Left ventricle myocardium inferior (tissue), 1 donor: ENCODE measurements at places on chromosomes 7 and 10.

DNA sequence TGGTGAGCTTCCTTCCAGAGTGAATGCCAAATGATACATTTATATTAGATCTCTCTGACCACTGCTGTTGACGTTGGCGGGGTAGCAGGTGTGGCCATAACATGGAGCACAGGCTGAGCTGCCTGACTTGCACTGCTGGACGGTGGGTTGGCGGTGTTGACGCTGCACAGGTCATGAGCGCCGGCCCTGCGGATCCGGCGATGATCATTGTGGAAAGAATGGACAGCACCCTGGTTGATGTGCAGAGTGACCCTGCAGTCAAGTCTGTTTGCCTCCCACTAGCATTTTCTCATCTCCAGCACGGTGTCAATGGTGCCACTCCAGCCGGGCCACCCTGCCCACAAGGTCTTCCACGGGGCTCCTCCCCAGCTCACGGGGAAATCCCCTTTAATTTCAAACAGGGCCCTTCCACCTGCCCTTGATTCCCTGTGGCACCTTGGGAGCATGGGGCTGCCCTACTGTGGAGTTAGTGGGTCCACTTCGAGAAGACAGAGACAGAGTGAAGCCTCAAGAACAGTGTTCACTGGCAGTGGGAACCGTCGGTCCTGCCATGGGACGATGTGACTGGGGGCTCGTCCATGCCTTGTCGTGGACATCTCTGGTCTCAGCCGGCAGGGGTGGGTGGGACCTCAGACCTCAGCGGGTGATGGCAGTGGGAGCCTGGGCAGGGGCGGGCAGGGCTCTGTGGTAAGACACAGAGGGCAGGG, 613.5 kb downstream of the PTPRN2 start:
- no peak for DNase-seq

DNA sequence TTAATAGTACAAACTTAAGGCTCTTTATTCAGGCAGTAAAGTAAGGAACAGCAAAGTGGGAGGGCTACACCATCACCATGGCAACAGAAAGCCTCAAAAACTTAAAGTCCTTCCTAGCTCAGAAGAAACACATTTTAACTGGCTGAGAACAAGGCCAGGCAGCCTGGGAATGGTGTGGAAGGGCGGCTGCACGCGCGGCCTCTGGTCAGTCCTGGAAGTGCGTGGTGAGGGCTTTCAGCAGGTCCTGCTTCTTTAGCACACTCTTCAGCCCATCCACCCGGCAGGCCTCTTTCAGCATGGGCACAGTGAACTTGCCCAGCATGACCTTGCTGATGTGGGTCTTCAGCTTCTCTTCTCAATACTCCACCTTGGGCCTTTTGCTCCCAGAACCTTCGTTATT, 133.0 kb downstream of the CYP26A1 start:
- DNase-seq, result no peak

DNA sequence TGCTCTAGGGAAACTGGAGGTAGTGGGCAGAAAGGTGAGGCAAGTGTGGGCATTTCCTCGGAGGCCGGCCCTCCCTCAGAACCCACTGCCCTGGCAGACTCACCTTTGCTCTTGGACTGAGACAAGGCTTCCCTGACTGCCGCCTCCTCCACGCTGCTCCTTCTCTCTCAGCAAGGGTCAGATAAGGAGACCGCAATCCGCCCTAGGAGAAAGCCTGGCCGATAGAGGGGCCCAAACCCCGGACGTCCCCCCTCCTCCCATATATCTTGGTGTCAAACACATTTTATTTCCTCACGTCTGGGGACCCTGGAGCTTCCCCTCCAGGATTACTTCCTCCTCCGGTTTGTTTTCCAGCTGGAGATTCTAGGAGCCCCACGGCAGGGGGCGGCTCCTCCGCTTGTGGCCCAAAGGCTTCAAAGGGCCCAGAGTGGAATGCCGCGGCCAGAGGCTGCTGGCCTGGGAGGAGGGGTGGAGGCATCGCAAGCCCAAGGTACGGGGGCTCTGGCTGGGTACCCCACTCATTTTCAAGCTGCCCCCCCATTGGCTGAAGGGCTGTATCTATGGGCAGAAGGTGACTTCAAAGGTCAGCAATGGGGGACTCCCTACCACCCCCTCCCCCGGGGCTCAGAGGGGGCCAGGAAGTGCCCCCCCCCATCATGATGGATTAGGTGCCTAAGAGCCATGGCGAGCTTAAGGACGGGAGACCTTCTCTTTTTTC, 31.7 kb upstream of the LBX1 start:
- no peak for DNase-seq

DNA sequence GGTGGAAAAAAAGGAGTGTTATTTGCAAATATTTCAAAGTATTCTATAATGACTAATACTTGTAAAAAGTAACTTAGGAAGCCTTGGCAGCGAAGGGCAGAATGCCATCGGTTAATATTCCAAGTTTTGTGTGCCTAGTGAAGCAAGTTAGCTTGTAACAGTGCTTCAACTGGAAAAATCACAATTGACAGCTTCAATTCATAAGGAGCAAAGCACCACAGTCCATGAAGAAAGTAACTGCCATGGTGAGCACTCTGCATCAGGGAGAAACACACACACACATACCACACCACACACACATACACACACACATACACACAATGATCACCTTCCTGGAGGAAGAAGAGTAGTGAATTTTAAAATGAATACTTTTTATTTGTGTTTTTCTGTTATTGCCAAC, 298.3 kb downstream of the CNTNAP2 start:
- DNase-seq, result no peak

DNA sequence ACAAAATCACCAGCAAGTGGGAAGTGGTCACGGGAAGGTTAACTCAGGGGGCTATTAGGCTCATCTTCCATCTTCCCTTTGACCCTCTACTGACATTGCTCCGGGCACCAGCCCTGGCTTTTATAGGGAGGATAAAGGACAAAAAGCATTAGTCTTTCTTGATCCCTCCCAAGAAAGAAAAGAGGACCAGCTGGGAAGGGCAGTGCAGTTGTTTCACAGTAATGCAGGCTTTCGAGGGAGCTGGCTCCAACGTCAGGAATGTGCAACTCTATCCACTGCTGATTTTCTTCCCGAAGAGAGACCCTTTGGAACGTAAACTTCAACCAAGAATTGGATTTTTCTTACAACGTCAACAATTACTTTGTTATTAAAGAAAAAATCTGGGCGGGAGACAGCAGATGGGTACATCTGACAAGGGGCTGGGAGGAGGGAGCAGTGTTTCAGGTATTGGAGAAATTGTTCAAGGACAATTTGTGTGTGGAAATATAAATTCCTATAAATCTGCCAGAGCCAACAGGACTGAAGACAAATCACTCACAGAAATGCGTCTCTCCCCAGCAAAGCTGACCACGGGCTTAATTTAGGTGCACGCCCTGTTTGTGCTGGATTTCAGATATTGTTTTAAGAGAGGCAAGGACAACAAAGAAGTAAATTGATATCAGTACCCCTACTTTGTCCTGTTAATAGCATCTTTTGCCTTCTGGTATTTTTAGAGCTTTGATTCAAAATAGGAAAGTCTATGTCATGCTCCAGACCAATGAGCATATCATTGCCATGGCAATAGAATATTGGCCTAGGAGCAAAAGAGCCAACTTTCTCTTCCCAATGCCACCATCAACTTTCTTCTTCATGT, 23.4 kb upstream of the ARID5B start:
- no peak for DNase-seq

DNA sequence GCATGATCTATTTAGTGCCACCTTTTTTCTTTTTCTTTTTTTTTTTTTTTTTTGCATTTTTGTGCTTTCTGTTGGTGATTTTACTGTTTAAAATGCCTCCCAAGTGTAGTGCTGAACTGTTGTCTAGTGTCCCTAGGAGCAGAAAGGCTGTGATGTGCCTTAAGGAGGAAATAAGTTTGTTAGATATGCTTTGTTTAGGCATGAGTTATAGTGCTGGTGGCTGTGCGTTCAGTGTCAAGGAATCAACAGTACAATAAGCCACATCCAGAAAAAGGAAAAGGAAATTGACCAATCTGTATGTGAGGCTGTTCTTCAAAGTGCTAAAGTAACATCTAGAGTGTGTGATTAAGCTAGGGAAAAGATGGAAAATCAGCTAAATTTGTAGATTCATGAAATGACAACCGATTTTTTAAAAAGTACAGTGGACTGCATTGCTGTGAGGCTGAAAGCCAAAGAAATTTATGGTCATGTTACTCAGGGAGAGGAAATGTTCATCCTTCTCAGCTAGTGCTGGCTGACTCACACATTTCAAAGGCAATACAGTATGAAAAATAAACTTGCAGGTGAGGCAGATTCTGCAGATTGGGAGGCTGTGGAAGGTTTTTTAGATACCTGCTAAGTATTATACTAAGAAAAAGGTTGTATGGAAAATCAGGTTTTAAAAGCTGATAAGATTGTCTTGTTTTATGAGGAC, 122.7 kb upstream of the ADCY1 start:
- DNase-seq, result no peak

DNA sequence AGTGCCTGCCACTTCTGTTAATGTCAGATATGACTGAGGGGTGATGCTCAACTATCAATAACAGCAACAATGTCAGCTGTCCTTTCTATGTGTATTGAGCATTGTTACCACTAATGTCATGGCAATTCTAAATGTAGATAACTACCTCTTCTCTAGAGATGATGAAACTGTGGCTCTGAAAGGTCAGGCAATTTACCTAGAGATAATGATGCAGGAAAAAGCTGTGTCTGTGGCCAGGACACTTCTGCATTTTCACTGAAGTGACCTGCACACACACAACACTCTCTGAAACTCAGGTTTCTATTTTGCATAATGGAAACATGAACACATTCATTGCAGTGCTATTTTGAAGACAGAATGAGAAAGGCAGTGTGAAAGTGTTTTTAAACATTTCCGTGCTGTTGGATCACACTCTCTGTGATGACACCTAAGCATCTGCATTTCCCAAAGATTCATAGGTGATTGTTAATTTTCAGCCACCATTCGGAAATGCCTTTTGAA, 148.2 kb downstream of the KCND2 start:
- no peak for DNase-seq

DNA sequence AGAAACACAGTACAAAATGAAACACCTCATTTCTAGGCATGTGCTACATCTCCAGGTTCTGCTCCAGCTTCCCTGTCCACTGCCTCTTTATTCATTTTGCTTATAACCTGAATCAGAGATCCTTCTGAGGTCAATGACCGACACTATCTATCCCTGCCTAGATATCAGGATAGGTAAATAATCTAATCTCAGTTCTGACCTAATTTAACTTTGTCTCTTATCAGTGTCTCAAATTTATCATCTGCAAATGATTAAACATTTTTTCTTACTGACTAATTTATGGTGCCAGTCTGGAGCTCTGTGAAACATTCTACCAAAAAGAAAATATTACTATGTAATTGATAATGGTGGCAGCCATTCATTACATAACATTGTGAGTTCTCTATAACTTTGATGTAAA, 61.1 kb downstream of the SGCE start:
- no peak for DNase-seq

- DNase-seq, result no peak
Measured at GRCh38 chr10:17850501-17850900, 41.4 kb downstream of the MRC1 start.

DNA sequence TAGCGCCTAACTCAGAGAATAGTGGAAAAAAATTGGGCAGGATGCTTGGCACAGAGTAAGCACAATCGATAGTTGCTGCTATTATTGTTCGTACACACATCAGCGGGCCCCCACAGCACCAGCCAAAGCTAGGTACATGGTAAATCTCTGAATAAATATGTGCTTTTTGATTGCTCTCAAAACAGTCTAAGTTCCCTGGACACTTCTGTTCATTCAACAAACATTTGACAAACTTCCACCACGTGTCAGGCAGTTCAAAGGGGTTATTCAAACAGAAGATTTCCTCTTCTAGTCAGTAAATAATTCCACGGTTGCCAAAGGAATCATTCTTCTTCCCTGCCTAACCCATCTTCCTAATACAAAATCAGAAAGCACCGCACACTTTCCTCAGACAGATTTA, 150.8 kb downstream of the DGKI start:
- DNase-seq, result no peak

GRCh38 chr10:77420947-77421523, 216.6 kb downstream of the KCNMA1 start:
- DNase-seq, result no peak

DNA sequence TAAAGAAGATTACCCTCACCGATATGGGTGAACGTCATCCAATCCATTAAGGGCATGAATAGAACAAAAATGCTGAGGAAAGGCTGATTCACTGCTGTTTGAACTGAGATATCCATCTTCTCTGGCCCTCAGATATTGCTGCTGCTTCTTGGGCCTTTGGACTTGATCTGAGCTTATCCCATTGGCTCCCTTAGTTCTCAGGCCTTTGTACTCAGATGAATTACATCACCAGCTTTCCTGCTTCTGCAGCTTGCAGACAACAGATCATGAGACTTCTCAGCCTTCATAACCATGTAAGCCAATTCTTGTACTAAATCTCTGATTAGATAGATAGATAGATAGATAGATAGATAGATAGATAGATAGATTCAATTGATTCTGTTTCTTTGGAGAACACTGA, 40.2 kb downstream of the CYCS start:
- no peak for DNase-seq

DNA sequence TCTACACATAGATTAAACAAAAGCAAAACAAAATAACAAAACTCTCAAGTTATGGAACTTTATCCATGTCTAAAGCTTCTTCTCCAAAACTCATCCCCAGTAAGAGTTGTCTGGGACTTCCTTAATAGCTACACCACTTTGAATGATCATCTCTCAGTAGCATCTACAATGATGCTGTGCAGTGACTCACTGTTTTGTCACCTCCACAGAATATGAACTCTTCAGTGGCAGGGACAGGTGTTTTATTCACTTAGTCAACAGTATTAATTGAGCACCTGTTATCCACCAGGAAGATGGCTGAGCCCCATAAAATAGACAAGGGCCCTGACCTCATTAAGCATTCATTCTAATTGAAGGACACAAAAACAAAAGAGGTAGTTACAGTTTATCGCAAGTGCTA, 350.7 kb downstream of the ELMO1 start:
- no peak for DNase-seq

- no peak for DNase-seq
Measured at GRCh38 chr10:7866176-7866575, 47.9 kb downstream of the TAF3 start.

DNA sequence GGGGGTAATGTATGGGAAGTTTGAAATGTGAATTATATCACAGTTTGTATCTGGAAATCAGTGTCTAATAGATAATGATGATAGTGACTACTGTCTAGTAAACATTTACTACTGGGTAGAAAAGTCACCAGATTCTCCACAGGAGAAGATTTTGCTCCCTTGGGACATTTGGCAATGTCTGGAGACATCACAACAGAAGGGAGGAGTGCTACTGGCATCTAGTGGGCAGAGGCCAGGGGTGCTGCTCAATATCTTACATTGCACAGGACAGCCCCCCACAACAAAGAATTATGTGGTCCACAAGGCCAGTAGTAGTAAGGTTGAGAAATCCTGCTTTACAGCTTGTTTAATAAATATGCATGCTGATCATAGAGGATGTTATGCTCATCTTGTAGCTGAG, 92.3 kb upstream of the PRPS1L1 start:
- no peak for DNase-seq

GRCh38 chr7:158237672-158238335, 349.8 kb downstream of the PTPRN2 start:
- DNase-seq, result no peak

DNA sequence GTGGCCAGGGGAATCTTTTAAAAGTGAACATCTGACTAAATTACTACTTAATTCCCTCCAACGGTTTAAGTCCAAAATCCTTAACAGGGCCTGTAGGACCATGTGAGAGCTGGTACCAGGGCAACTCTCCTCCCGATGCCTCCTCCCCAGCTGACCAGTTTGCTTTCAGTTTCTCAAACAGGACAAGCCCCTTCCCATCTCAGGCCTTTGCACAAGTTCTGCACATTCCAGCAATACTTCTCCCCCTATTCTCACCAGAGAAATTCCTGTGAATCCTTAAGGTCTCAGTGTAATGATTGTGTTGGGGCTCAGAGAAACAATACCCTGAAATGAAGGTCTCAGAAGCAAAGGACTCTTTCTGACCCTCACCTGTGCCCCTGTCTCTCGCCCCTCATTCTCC, 8.0 kb upstream of the CALHM1 start:
- no peak for DNase-seq
